ENCODE measurements at places on chromosomes 7 and 10.
A peak's percentile ranks its signal among the peaks of the same experiment; 100 is the strongest.

DNA sequence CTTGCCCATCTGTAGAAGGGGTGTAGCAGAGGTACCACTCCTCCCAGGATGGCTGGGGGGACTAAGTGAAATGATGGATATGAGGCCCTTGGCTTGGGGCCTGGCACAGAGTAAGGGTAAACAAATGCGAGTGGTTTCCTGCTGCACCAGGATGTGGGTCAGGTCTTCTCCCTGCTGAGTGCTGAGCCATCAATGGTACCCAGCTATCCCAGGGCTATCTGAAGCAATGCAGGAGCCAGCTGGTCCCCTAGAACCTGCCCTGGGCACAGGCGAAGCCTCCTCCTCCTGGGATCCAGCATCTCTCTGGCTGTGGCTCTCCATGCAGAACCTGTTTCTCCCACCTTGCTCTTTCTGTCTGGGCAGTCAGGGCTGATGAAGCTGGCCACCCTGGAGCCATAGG lies 20.9 kb upstream of the GOLGA7B start:
- no peak for DNase-seq

- no peak for DNase-seq
Measured at GRCh38 chr10:59227136-59227673, 50.8 kb downstream of the PHYHIPL start.

DNA sequence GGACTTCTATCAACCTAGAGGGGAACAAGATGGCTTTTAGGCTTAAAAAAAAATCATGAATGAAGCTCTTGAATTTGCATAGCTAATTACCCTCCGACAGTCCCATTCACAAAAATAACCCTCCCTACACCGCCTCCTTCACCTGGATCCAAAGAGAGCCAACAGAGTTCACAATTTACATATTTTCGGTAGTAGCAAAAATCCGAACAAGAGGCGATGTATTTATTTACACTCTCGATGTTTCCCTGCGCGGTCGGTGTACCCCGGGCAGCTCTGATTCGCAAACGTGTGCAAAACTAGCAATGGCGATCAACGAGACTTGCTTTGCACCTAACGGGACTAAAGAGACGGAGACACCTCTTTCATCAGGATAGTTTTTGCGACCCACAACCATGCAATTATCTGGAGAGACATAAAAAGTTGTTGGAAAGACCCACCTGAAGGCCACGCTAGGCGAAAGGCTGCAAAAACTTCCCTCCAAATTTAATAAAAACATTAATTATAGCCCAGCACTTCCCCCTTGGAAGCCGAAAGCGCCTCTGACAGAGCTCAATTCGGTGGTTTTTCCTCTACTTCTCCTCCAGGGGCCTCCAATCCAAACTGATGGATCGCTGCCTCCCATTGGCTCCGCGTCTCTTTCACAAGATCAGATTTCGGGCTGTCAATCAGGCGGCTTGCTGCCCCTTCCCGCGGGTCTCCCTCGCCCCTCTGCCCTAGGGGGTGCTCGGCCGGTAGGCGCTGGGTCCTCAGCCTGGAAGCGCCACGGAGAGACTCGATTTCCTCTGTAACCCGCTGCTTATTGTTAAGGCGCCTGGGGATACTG lies at the start of gene ETV1:
Gene ETV1 (minus strand): TSS at position 541 of the 823 bp plus-strand sequence. CDS start 614 bp downstream, outside the sequence.
- DNase-seq: peak; percentile 62

DNA sequence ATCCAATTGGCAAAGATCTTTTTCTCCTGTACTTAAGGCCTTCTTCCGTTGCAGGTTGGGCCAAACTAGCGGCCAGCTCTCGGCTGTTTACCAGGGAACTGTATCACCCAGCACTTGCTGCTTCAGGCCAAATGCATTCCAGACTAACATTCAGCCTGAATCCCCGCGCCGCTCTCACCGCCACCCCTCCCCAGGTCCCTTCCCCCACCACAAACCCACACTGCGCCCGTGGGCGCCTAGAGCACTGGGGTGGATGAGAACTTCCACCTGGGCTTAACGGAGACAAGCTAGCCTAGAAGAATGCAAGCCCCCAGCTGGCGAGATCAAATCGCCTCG lies 676 bp downstream of the TCAF1 start:
- no peak for DNase-seq

GRCh38 chr7:78179827-78180477 lies 381.4 kb downstream of the PHTF2 start:
- no peak for DNase-seq

DNA sequence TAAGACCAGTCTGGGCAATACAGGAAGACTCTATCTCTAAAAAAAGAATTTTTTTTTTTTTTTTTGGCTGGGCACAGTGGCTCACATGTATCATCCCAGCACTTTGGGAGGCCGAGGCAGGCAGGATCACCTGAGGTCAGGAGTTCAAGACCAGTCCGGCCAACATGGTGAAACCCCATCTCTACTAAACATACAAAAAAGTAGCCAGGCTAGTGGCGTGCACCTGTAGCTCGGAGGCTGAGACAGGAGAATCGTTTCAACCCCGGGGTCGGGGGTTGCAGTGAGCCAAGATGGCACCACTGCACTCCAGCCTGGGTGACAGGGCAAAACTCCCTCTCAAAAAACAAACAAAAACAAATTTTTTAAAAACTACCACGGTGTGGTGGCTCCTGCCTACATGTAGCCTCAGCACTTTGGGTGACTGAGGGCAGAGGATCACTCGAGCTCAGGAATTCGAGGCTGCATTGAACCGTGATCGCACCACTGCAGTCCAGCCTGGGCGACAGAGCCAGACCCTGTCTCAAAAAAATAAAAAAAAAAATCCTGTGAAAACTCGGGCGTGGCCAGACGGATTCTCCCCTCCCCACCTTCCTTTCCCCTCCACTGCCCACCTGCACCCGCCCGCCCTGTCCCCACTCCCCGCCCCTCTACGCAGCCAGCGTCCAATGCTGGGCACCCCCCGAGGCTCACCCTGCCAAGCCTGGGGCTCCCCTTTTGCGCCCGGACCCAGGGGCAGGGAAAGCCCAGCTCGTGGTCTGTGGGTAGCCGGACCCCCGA lies 745 bp upstream of the ORAI2 start:
- peak; percentile 9 for DNase-seq

DNA sequence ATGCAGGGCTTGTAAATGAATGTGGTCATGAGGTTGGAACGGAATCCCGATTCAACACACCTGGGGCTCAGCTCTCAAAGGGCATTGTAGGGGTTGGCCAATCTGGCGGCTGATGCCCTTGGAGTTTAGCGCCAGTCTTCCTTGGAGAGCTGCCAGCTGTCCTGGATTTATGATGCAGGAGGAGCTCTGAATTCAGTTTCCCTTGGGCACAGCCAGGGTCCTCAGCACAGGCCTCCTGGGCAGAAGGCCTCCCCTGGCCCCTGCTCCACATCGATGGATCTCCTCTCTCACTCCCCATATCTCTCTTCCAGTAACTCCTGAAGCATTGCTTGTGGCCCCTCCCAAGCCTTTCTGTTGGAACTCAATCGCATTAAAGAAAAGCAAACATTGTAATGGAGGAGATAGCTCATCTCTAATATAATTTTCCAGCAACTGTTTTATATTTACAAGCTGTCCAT lies 985 bp upstream of the CYTH3 start:
- DNase-seq: peak; percentile 27

DNA sequence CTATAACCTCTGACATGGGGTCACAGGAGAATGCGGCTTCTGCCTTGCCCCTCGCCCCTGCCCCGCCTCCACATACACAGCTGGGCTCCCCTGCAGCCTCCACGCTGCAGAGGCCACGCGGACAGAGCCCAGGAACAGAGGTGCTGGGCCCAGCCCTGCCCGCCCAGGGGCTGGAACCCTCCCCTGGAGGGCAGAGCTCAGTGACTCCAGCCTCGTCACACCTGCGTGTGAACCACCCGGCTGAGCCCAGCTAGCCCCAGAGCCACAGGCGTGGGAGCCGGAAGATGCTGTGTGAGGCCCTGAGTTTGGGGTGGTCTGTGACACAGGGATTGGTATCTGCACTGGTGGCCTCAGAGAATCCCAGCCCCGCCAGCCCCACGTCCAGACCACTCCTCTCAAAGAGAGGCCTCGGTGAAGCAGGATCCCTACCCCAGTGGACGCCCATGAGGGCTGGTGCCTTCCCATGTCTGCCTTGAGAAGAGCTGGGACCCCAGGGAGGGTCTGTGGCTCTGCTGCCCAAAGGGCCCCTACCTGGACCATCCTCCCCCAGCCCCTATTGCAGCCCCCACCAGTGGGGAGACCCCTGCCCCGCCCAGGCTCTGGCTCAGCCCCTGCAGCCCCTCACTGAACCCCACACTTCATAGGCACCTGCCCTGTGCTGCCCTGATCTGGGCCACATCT lies 8.1 kb upstream of the ADAP1 start:
- DNase-seq: no peak

DNA sequence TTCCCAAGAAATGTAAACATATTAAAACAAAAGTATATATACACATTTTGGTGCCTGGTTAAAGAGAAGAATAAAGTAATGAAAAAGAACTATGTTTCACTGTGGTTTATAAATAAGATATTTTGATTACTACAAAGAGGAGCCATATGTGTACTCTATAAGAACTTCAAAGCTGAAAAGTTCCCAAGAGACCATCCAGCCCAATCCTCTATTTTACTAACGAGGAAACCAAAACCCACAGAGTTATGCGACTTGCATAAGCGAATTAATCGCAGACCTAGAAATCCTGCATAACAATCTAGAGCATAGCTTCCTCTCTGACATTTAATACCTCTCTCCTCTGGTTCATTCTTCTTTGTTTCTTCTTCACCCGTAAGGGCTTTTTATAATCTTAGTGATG lies 937.1 kb downstream of the CNTNAP2 start:
- DNase-seq: no peak

DNA sequence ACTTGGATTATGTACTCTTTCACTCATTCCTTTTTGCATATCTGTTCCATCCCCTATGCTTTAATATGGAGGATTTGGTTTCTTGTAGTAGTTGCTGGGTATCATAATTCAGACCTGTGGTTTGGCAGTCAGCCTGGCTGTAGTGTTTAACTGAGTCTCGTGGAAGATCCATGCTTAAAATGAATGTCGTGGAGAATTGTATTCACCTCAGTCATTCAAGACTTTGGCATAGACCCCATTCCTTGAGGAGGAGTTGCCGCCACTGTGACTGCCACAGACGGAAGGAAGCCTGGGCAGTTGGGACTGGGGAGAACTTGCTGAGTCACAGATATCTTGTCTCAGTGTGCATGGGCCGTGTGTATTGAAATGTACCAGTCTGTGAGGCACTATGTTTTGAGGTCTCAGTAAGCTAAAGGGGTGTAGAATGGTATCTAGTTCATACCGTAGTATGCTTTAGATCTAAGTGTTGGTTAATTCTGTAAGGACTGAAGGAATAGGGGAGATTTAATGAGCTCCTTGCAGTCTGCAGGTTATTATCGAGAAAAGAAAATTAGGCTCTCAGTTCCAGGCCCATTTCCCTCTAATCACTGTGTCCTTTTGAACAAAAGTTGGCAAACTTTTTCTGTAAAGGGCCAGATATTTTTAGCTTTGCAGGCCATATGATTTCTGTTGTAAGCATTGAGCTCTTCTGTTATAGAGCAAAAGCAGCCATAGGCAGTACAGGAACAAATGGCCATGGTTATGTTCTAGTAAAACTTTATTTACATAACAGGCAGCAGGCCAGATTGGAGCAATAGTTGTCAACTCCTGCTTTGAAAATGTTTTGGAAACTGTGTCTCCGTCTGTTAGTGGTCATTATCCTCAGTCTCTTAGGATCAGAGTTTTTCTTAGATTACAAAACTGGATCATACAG lies 76.8 kb downstream of the TPST1 start:
- DNase-seq: no peak

DNA sequence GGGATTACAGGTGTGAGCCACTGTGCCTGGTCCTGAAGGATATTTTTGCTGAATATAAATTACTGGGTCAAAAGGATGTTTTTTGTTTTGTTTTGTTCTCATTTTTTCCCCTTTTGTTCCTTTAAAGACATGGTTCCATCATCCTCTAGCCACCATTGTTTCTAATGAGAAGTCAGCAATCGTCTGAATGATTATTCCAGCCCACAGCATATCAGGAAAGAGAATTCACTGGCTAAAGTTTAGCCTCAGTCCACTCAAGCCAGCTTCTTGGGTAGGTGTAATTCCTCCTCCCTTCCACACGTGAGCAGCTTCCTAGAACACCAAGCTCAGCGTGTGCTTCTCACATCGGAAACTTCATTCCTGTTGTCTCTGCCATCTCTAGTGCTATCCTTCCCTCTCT lies 112.8 kb upstream of the INSIG1 start:
- no peak for DNase-seq

DNA sequence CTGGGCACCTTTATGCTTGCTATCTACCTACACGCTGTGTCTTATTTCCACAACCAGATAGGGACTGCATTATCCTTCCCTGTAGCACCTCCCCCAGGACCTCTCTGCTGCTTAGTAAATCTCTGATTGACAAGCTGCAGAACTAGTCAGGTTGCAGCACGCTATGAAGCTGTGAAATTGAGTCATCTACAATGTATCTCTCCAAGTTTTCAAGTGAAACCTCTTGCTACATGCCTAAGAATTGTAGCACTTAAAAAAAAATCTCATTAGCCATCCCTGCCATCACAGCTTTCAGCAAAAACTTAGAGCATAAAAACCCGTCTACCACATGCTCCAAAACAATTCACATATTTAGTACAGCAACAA lies 69.7 kb upstream of the FGFR2 start:
- no peak for DNase-seq

DNA sequence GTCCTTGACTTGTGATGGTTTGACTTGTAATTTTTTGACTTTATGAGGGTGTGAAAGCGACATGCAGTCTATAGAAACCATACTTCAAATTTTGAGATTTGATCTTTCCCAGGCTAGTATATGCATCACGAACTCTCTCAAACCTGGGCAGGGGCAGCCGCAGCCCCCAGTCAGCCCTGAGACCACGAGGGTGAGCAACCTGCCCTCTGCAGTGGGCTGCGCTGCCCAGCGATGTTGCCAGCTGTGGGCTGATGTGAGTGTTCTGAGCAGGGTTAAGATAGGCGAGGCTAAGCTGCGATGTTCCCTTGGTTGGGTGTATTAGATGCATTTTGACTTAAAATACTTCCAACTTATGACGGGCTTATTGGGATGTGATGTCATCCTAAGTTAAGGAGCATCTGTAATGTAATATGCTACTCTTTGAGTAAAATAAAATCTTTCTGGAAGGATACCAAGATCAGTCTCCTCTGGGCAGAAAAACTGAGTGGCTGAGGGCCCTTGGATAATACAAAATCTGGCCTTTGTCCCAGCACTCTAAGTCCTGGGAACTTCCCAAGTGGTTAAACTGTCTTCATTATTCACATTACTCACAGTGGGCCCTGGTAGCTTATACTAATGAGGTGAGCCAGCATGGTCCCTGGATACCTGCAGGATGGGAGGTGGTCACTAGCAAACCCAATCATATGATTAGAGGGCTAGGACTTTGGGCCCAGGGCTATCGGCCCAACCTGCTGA lies 28.4 kb upstream of the CNPY1 start:
- no peak for DNase-seq

GRCh38 chr10:115949282-115949844 lies 323.6 kb downstream of the GFRA1 start:
- no peak for DNase-seq

- no peak for DNase-seq
Measured at GRCh38 chr10:59138052-59138451, 38.4 kb upstream of the PHYHIPL start.

- no peak for DNase-seq
Measured at GRCh38 chr7:2870471-2870931, 26.4 kb upstream of the GNA12 start.

GRCh38 chr10:97597778-97598177 lies 8.3 kb downstream of the C10orf62 start:
- no peak for DNase-seq
